Stimulated activated CD8-positive, alpha-beta memory T cell treated with anti-CD3 and anti-CD28 coated beads, Interleukin-4, amount 100 ng/mL, for 4 hours (primary cell): ENCODE measurements at places on chromosomes 5 and 9.

DNA sequence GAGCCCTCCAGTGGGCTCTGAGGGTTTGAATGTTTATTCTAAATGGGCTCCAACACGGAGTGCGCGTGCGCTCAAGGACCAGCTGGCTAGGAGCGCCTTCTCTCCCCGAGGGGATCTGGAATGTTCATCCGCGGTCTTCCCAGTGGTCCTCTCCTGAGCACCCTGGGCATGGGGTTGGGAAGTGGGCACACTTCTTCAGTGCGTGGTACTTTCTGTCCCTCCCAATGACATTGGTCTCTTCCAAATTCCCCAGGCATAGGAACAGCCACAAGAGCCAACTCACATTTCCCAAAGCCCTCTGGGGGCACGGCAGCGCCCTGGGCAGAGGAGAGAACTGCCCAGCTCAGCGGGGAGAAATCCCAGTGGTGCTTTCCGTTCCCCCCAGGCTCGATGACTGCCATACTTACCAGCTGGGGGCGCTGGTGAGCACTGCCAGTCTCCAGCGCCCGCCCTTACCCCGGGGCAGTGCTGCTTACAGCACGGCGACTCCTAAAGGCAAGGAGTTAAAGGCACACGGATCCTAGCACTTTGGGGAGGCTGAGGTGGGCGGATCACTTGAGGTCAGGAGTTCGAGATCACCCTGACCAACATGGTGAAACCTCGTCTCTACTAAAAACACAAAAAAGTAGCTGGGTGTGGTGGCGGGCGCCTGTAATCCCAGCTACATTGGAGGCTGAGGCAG, 29.9 kb upstream of the OBP2B start:
- peak; percentile 10 for DNase-seq

DNA sequence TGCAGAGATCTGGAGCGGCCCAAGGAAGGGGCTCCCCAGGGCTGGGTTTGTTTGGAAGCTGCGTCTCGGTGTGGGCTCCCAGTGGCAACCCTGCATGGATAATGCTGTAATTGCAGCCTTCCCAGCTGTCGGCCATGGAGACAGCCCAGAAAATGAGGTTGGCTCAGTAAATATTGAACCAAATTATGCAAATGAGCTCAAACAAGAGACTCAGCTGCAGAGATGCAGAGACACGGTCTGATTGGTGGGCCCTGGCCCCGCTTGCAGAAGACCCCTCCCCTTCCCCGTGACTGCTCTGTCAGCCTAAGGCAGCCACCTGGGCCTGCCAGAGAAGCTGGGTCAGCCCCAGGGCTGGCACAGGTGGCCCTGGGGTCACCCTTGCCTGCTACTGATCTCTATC, 75.9 kb downstream of the RAD23B start:
- no peak for DNase-seq

- no peak for DNase-seq
These were observed 451.7 kb upstream of the DAP start for GRCh38 chr5:11212706-11213105.

- DNase-seq: no peak
These were observed 249.8 kb downstream of the KIF4B start for GRCh38 chr5:155263381-155263780.

- DNase-seq: no peak
These were observed 2.7 kb downstream of the UBAC1 start for GRCh38 chr9:135958485-135958884.

GRCh38 chr9:23621924-23622323, 204.1 kb downstream of the ELAVL2 start:
- DNase-seq: no peak

DNA sequence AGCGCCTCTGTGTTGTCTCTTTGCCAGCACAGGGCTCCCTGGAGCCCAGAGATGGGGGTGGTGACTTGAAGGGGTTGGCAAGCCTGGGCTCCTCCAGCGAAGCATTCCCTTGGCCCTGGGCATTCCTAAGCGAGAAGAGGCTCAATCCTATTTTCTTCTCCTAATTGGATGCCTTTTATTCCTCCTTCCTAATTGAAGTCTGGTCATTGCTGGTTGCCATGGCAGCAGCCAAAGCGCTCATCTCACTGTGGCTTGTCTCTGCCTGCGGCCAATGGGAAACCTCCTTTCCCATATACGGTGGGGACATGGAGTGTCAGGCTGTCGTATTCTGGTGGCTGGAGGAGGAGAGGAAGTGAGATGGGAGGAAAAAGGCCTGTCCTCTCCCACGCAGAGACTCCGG, 52.3 kb upstream of the RARS1 start:
- no peak for DNase-seq
